ENCODE measurements at places on chromosomes 5 and 9.

GRCh38 chr9:133781828-133782135, 43.6 kb upstream of the SARDH start:
- no peak for DNase-seq

DNA sequence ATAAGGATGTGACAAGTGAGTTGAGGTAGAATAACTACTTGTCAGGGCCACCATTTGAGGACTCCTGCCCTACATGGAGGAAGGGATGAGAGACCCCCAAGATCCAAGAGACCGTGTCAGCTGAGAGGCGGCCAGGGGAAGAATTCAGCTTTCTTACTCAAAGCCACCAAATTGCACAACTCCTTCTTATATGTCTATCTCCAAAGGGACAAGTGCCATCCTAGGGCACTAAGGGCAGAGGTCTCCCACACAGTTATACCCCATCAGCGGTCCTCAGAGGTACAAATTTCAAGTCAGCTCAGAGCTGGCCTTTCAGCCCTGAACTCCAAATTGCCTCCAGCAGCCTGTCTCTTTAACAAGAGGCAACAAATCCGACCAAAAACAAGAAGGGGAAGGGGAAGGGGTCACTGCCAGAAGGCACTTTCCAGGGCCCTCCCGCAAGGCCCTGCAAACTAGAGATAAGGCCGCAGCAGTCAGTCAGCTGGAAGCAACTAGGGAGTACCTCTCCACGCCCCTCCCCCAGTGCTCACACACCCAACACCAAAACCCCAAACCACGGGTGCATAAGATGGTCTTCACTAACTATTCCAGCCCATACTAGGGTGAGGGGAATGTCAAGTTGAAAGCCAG, 6.1 kb upstream of the STOML2 start:
- DNase-seq, result no peak

- no peak for DNase-seq
Measured at GRCh38 chr9:34179213-34180136, 632 bp downstream of the UBAP1 start.

DNA sequence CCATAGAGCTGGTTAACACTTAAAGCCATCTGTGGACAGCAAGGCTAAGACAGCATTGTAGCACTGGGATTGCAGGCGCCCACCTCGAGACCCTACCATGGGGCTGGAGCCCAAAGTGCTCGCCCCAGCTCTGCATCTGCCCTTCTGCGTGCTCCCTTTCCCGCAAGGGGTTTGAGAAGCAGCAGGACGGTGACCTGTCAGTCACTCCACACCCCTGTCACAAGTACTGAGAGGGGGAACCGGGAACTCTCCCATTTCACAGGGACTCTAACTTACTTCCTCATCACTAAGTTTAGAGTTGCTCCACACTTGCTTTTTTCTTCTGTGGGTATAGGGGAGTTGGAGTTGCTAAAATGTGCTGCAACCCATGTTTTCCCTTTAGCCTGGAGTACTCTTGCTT, 273.2 kb downstream of the SMARCA2 start:
- no peak for DNase-seq

- no peak for DNase-seq
Measured at GRCh38 chr5:84986688-84987087, 602.0 kb upstream of the EDIL3 start.

GRCh38 chr5:178120607-178121357, 7.5 kb downstream of the N4BP3 start:
- peak; percentile 5 for DNase-seq

DNA sequence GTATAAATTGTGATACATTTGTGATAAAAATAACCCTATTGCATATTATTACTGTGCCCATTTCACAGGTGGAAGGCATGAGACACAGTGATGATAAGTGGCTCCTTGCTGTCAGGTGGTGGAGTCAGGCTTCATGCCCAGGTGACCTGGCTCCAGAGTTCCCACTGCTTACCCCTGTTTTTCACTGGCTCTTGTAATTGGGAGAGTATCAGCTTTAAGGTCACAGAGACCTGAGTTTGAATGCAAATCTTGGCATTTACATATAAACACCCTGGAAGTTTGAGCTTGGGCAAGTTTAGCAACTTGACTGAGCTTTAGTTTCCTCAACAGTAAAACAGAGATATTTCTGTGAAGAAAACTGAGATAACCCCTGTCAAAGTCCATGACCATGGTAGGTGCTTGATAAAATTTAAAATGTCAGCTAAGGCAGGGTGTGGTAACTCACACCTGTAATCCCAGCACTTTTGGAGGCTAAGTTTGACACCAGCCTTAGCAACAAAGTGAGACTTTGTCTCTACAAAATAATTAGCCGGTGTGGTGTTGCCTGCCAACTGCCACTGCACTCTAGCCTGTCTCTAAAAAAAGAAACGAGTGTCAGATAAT, 29.2 kb downstream of the MAT2B start:
- DNase-seq, result no peak

DNA sequence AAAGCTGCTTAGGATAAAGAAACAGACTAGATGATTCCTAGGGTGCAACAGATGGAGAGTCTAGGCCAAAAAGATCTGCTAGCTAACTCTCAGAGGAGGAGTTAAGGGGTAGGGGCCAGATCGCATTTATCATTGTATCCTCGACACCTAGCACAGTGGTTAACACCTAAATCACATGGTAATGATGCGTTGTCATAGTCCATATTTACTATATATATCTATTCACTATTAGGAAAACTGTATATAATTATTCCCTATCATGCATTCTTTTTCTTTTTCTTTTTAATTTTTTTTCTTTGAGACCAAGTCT, 92.8 kb upstream of the SLC44A1 start:
- DNase-seq, result no peak
